ENCODE measurements at places on chromosomes 4 and X. TPM values are rescaled to one million over a fixed set of nuclear protein-coding genes. Genes with fewer than 3 reads are reported as not detected.

DNA sequence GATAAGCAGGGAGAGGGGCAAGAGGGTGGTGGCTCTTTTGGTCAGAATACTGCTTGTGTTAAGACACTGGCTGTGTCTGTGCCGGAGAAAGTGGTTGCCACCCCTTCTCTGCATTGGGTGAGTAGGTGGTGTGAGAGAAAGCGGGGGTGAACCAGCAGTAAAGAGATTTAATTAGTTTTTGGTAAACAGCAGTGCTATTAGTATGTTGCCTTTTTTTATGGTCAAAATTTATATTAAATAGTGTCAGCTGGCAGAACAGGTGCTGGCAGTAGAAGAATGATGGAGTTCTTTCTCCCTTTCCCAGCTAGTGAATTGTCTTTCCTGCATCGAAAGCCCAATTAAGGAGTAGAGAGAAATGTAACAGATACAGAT, 181.6 kb downstream of the LARP7 start:
- no peak for DNase-seq

DNA sequence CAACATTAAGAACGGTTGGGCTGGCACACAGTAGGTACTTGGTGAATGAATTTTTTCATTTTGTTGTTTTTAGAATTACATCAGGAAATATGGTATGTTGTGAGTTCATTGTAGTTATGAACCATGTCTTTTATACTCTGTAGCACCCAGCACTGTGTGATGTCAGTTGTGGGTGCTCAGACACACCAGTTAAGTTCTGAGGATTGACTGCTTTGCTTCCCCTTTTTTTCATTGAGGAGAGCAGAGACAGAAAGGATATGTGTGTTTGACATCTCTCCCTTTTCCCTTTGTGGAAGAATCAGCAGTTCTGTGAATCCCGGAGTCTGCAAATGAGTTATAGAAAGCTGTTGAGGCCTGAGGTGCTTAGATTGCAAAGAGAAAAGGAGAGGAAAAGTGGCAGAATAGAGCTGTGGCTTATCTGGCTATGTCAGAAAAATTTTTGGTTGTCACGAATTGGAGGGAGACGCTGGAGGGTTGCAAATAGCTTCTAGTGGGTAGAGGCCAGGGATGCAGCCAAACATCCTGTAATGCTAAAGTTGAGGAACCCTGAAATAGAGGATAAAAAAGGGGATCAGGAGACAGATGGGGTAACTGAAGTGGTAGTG, 13.1 kb downstream of the SMAD1 start:
- no peak for DNase-seq

PNMA3 gene
- 0.41 TPM for polyA plus RNA-seq

PAK3 gene
- 14.4 TPM for polyA plus RNA-seq
